ENCODE measurements at places on chromosomes 5 and 9.

DNA sequence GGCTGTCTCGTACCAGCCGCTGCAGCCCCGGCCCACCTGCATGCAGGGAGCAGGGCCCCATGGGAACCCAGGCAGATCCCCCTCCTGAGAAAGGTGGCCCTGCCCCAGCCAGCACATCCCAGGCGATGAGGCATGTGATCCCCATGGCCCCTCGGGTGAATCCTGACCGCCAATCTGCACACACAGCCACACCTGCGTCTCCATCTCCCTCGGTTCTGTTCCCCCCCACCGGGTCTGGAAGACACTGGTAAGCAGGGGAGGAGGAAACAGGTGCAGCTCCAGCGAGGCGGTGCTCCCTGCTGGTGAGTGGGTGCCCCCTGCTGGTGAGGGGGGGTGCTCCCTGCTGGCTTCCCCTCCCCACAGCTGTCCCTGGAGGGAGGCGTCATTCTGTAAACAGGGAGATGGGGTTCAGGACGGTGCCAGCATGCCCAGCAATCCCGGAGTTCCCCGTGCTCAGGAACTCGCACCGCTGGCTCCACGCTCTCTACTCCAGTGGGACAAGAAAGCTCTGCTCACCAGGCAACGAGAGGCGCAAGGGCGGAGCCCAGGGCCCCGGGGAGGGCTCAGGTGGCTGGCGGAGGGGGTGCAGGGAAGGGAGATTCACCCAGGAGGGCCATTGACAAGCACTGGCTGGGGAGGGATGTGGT lies 28.4 kb upstream of the SLC12A7 start:
- no peak for DNase-seq

GRCh38 chr5:4831325-4831724 lies 308.8 kb upstream of the ADAMTS16 start:
- no peak for DNase-seq

DNA sequence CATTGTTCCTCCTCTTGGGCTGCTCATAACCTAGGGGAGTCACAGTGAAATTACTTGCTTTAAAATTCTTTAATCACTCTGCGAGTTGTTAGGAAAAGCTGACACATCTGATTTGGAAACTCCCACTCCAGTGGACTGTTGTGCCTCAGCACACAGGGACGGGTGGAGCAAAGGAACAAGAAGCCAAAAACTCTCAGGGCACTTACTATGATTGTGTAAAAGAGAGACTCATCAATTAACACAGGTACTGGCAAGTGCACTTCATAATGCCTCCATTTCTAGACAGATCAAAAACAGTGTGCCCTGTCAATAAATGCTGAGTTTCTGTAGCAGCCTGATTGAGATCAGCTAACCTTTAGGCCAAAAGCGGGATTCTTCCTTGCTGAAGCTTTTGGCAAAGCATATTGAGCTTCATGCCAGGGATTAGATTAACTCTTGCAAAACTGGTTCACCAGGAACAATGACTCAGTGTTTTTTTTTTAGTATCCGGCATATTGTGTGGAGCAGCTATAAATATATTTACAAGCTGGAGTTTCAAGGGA lies 55.9 kb downstream of the TMC1 start:
- DNase-seq: peak; percentile 70

- DNase-seq: peak; percentile 30
These were observed at the start of gene DDX31 for GRCh38 chr9:132669698-132670456. DDX31 (minus strand) TSS chr9:132669983; CDS start chr9:132669934, 49 bp downstream.

DNA sequence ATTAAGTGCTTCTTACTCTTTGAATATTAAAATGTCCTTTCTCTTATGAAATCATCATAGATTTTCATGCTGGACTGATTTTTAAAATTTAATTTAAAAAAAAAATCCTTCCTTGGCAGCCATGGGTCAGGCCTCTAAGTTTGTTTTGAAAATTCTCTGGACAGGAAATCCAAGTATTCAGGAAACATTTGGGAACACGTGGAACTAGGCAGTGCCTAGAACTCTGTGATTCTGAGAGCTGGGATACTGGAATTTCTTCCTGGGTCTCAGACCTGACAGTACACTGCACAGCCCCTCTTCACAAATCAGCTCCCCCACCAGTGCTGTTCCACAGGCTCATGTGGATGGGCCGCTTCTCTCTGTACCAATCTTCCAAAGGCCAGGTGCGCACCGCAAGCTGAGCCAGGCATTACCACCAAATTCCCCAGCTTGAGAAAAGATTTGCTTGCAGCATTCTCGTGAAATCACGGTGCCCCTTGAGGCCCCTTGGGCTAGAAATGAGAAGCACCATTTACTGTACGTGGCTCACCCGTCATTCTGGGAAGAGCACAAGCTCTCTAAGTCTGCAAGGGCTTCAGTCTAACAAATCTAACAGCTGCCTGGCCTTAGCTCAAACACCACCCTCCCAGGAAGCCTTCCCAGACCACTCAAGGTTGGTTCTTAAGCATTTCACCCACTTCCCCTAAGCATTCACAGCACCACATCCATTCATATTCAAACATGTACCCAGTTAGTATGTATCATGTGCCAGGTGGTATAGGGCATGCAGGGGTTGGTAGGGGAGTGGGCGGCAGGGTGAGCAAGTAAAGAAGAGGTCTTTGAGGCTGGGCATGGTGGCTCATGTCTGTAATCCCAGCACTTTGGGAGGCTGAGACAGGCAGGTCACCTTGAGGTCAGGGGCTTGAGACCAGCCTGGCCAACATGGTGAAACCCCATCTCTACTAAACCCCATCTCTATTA lies 26.5 kb downstream of the B4GALT1 start:
- DNase-seq: no peak

- no peak for DNase-seq
These were observed 94.2 kb downstream of the PAX5 start for GRCh38 chr9:36939655-36940499.

GRCh38 chr9:93143830-93144530 lies 9.9 kb upstream of the NINJ1 start:
- DNase-seq: no peak

- DNase-seq: no peak
These were observed 134.0 kb downstream of the ISOC1 start for GRCh38 chr5:129228577-129228976.

- DNase-seq: no peak
These were observed 88.4 kb upstream of the TNFSF8 start for GRCh38 chr9:115018547-115019435.

DNA sequence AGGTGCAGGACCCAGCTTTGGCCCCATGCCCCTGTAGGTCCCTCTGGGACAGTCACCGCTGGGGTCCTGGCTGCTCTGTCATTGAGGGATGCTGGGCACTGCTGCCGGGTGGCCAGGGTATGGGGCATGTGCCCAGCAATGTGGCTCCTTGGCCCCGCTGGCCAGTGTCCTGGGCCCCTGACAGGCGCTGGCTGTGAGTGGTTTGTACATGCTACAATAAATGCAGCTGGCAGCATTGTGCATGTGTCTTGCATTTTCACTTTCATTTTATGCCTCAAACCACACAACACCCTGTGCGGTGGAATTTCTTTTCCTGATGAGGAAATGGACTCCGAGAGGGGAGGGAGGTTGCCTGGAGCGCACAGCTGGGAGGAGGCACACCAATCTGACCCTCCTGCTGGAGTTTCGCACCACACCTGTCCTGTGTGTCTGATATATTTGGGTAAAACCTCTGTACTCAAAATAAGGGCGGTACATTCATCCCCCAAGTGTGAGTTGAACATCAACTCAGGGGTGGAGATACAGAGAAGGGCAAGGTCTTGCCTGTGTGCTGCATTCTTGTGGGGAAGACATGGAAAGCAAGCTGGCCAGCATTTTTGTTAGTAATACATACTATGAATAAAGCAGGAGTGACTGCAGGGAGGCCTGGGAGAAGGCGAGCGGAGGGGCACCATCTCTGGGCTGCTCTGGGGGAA lies 11.7 kb downstream of the TSPAN17 start:
- no peak for DNase-seq

DNA sequence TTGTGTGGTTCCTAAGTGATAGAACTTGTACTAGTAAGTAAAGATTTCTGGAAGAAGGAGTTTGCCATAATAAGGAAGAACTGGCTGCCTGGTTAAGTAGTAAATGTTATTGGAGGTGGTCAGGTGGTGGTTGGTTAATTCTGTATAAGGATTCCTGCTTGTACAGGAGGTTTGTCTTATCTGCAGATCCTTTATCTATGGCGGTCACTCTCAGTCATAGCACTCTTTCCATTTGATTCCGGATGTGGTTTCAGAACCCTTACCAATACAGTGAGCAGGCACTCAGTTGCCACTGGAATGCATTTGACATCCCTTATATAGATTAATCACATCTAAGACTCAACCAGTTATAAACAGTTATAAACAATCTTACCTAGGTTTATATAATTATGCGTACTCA lies 50.3 kb downstream of the RAD50 start:
- no peak for DNase-seq

GRCh38 chr5:135039271-135040033 lies 5.4 kb upstream of the PITX1 start:
- no peak for DNase-seq

- no peak for DNase-seq
These were observed 353.2 kb downstream of the PDE4D start for GRCh38 chr5:59540366-59540765.

DNA sequence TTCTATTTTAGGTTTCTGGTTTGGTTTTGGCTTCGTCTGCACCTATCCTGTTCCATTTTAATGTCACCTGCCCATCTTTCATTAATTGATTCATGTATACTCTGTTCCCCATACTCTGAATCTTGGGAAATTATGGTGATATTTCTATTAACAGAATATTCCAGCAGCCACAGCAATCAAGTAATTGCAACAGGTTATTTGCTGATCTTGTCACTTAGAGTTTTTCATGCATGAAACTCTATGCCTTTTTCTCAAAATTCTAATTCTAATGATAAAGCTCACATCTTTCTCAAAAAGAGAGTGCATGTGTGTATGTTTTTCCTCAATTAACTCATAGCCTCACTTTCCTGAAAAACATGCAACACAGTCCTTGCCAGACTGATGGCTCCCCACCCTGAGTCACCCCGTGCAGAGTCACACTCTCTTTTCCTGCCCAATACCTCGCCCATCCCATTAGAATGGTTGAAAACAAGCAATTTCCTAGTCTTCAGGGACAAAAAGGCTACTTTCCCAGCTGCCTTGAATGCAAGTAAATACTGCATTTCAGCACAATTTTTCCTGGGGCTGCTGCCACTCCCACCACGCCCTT lies 15.6 kb downstream of the GFRA3 start:
- no peak for DNase-seq

DNA sequence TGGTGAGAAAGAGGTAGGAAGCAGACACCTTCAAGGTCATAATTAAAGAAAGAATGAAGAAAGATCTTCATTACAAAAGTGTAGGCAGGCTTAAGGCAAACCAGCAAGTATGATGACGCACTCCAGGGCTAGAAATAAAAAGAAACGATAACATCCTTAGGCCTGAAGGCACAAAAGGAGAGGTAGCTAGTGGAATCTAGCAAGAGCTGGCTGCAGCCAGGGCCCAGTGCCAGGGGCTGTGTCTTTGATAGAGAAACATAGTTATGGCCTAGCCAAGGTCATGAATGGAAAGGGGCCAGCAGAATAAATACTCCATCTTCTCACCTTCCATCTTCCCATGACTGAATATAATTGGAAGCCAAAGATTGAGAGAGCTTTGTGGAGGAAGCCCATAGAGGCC lies 6.8 kb upstream of the SH3TC2 start:
- no peak for DNase-seq

DNA sequence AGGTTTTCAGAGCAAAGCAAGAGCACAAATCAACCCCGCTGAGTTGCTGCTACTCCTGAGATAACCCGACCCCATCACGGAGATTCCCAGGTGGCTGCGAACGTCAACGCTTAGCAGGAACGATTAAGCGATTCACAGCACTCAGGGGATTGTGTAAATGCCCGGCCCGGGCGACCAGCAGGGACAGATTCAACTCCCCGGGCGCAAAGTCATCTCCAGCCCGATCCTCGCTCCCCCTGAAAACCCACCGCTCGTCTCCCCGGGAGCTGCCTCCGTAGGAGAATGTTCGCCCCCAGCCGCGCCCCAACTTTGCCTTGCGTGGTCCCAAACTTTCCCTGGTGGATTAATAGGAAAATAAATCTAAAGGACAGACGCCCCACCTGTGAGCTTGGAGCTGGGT lies 685 bp downstream of the SLC24A2 start:
- no peak for DNase-seq

- no peak for DNase-seq
These were observed 115.6 kb upstream of the COL5A1 start for GRCh38 chr9:134525841-134526583.

- DNase-seq: no peak
These were observed 492.5 kb downstream of the ACTL7B start for GRCh38 chr9:108363311-108363710.

DNA sequence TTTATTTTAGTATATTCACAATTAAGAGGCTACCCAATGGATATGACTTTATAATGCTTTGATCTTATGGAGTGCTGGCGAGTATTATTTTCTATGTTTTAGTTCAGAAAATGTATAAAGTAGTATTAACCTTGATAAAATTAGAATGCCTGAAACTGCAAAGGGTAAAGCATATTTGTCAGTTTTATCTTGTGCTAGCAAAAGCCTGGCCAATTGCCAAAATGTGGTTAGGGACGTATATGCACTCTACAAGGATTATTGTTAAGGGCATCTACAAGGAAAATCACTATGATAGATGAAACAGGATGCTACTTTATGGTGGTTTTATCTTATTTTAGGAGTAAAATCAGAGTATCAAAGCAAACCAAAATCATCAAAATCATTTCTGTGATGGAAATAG lies 281.7 kb downstream of the CCDC171 start:
- DNase-seq: peak; percentile 90

DNA sequence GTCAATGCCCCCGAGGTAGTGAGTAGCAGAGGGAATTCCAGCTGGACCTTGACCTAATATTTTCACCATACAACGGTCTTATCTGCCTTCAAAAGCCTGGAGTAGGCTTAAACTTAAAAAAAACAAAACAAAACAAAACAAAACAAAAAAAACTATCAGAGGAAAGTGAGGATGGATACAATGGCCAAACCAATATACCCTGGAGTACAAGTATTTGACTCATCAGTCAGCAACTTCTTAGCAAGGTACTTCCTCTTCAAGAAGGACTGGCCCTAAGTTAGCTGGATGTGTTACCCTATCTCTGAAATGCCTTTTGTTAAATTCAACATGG lies 160.6 kb upstream of the GNA14 start:
- DNase-seq: no peak

DNA sequence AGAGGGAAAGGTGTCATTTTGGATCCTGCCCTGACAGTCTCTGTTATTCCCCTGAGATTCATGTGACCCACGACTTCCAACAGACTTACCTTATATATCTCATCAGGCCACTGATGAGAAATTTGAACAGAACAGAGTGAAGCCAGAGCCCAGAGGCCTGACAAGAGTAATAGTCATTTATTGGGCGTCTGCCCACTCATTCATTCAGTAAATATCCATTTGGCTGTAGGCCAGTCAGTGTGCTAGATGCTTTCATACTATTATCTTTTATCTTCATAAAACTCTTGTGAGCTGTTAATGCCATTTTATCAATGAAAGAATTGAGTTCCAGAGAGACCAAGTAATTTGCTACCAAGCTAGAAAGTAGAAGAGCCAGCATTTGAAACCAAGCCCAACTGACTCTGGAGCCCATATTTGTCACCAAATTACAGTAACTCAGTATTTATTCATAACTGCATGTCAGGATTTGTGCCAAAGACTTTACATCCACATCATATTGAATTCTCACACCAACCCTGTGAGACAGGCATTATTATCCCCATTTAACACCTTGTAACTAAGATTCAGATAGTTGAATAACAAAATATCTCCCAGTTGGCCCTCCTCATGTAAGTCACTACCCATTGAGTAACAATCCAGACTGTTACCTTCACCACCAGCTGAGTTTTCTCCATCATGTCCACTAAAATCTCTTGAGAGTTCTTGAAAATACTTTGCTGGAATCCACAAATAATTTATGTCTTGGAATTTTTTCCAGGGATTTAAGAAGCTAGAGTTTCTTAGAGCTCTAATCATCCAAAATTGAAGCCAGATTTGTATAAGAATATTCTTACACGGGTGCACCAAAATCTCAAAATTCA lies 2.5 kb downstream of the PTPDC1 start:
- DNase-seq: no peak
